ENCODE measurements at places on chromosomes 3 and 15.

DNA sequence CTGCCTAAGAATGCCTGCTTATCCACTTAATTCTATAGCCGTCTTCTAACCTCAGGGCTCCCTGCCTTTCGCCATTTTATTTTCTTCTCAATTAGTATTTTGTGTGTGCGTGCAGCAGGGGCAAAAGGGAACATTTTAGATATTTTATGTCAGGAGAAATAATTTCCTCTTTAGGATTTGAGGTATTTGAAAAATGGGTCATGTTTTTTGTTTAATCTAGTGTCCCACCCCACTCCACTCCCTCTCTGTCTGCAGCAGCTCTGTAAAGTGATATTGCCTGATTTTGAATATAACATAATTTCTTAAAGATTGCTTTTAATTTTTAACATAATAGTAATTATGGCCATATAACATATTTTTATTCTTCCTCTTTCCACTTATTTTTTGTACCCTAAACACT is 593.2 kb upstream of the DPPA4 start:
- DNase-seq = no peak

- no peak for DNase-seq
Observed at GRCh38 chr3:72523429-72524151, 324.7 kb downstream of the SHQ1 start.

- no peak for DNase-seq
Observed at GRCh38 chr3:11159421-11159904, 5.2 kb downstream of the HRH1 start.

DNA sequence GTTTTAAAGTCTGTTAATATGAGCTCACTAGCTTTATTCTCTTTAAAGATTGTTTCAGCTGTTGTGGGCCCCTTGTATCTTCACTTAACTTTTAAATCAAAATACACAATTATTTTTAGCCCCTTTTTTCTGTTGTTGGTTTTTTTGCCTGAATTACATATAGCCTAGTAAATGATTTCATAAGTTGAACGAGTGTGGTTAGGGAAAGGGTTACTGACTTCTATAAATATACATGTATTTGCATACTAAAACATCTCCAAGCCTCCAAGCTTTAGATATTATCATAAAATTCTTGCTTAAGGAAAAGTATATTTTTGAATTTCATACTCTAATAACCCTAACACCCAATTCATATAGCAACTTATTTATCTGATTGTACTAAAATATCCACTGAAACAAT is 73.2 kb upstream of the ARL6 start:
- no peak for DNase-seq

DNA sequence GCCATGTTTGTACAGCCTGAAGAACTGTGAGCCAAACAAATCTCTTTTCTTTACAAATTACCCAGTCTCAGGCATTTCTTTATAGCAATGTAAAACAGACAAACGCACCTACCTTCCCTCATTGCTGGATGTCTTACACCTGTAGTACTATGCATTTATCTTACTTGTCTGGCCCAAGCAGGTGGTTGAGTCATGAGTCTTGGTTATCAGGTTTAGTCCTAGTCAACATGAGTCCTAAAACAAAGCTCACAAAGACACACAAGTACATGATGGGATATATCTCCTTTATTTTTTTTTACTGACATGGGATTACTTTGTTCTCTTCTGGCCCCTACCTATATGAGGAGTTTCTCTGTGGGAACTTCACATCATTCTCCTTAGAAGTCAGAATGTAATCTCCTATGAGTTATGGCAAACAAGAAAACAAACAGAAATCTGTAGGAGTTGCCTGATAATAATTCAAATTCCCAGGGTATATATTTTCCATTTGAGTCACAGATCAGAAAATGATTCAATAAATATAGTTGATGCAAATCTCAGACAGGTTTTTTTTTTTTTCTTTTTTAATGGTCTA is 33.6 kb upstream of the PLSCR2 start:
- no peak for DNase-seq

- no peak for DNase-seq
Observed at GRCh38 chr3:181637456-181637855, 74.3 kb upstream of the SOX2 start.

DNA sequence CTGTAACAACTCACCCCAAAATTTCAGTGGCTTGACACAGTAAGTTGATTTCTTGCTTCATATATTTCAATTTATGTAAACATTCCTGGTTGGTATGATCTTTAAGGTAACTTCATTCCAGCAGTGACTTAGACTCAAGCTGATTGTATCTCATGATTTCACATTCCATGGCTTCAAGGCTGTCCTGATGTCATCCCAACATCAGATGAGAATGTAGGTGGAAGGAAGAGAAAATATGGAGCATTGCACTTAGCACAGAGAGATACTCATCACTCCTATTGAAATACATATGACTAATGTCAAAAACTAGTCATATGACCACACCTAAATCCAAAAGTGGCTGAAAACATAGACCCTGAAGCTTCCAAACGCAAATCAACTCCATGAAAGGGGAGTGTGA is 793.8 kb downstream of the TBL1XR1 start:
- no peak for DNase-seq

DNA sequence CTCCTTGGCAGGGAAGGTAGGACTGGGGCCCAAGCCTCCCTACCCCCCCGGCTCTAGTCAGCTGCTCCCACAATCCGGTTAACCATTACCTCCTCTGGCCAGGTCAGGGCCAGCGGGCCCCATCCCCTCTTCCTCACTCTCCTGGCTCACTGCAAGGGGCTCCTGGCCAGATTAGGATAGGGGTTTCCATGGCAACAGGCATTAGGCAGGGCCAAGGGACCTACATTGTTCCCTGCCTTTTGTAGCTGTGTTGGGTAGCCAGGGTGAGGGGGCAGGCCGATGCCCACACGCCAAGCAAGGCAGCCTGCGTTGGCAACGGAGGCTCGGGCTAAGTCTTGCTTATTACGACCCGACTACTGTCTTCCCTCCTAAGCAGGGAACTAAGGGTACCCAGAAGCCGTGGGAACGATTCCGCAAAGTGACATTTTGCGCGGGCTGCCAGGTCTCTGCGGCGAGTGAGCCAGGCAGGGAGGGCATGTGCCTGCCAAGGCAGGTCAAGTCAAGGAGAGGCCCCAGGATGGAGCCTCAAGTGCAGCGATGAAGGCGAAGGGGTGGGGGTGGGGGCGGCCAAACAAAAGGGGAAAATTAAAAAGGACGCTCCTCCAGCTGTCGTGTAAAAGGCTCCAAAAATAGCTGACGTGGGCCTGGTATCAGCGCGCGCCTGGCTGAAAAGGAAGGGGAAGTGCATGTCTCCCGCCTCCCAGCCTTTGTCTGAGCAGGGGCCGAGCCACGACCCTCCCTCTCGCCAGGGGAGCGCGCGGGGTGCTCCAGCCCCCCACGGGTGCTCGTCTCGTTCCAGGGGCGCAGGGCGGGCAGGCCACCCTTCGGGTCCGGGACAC is 919 bp downstream of the IDH2 start:
- no peak for DNase-seq

DNA sequence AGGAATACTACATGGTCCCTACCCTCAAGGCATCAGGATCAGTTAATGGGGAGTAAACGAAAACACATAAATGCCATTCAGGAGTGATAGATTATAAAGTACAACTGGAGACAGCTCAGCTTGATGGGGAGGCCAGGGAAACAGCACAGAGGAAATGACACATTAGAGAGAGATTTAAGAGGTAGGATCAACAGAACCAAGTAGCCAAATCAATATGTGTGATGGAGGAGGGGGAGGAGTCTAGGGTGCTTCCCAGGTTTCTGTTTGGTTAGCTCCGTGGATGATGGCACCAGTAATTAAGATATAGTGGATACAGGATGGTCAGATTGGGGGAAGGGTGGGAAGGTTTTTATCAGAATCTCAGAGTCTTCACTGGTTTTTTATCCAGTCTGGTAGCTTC is 229.5 kb upstream of the ROPN1 start:
- no peak for DNase-seq

DNA sequence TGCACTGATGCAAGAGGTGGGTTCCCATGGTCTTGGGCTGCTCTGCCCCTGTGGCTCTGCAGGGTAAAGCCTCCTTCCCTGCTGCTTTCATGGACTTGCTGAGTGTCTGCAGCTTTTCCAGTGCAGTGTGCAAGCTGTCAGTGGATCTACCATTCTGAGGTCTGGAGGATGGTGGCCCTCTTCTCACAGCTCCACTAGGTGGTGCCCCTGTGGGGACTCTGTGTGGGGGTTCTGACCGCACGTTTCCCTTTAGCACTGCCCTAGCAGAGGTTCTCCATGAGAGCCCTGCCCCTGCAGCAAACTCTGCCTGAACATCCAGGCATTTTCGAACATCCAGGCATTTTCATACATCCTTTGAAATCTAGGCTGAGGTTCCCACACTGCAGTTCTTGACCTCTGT is 329.8 kb upstream of the NAALADL2 start:
- DNase-seq = no peak

DNA sequence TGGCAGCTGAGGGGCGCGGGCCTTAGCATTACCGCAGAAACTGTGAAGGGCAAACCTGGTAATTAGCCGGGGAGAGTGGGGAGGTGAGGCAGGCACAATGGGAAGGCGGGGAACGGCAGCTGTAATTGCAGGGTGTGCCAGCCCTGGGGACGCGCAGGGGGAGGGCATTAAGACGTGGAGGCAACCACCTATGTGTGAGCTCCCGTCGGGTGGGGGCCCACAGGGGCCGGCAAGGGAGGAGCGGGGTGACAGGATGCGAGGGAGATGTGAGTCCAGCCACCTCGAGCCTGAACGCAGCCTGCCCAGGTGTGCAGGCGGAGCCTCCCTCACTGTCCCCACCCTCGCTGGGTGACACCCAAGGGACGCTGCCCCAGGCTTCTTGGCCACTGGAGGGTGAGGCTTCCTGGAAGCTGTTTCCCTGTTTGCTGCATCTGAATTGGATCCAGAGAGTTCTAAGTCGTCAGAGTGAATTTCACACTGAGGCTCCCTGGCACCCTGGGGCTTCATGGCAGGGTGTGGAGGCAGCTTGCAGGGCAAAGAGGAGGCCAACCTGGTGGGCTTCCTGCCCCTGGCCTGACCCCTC is 130.6 kb upstream of the MEF2A start:
- no peak for DNase-seq

- no peak for DNase-seq
Observed at GRCh38 chr3:16513141-16514020, at the start of gene RFTN1. RFTN1 (minus strand) TSS chr3:16513699; CDS start chr3:16493869, 19,830 bp downstream.

DNA sequence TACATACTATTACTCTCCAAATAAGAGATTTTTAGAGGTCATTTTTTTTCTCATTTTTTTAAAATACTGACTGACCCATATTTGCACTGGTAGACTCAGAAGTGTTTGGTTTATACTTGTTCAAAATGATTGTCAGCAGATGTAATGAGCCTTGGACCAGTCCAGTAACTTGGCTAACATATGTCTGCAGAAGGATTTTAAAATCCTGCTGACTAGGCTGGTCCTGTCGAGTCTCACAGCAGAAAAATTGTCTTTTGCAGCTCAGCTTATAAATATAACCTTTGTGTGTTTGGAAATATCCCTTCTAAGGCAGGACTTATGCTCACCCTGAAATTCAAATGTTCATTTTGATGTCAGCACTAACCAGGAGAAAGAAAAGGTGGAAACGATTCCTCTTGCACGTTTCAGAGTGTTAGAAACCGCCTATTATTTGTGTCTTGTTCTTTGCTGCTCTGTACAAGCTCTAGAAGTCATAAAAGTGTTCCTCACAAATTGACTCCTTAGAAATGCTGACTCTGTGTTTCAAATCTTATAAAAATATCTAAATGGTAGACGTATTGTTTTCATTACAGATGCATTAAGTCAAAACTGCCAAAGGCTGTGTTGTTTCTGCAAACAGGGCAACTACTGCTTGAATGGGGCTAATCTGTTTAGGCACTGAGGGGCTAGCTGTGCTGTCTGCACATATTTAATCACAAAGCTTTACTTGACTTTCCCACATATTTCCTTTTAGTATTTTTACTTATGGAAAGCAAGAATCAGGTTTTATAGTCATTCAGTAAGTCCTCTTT is 95.3 kb downstream of the CHL1 start:
- no peak for DNase-seq

DNA sequence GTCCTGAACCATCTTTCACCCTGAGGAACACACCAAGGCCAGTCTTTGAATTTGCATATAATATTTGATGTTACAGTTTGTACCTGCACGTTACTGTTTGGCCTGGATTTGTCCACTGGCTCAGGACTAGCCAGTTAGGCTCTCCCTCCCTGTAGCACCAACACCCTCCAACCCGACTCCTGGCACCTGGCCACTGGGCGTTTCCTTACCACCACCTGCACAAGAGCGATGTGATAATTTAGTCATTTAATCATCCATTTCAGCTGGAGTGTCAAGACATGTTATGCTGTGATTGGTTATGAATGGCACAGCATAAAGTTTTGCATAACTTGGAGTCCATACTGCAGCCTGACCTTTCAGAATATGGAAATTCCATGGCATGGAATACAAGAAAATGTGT is 242.4 kb downstream of the KCNMB2 start:
- no peak for DNase-seq

- DNase-seq = no peak
Observed at GRCh38 chr15:90495067-90495466, 34.7 kb upstream of the CRTC3 start.

DNA sequence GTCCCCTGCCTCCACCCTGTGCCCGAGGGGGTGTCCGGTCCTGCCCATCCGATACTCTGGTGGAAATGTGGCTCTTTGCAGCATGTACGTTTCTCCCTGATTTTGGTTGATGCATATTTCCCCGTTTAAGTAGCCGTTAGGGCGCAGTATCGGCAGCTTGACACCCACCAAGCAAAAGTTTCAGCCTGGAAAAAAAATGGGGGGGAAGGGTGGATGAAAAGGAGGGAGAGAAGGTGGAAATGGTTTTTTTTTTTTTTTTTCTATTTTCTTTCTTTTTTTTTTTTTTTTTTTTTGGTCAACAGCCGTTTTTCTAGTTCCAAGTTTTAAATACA is 1.3 kb downstream of the RAP2B start:
- DNase-seq = no peak

GRCh38 chr3:71657831-71658530 is 67.2 kb downstream of the EIF4E3 start:
- no peak for DNase-seq

DNA sequence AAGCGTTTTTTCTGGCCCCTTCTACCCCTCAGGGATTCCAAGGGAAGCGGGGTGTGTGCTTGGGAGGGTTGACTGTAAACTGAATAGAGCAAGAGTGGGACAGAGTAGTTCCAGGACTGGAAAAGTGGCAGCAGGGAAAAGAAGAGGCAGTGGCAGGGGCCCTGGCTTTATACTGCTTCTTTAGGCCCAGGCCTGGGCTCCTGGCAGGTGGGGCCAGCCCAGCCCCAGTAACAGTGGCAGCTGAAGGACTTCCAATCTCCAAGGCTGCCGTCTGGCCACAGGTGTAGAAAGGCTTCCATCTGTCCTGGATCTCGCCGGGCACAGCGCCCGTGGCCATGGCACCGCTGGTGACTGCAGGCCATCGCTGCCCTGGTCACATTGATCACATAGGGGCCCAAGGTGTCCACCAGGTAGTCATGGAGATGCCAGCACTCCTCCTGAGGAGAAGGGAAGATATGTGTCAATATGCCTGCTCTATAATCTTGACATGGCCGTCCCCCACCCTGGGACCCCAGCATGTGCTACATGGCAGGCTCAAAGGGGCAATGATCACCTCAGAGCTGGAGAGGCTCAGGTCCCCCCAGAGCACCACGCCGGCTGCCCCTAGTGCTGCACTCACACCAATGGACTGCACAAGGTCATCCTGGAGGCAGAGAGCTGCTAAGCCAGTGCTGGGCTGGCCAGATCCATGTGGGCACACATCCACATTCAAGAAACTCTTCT is 1.0 kb upstream of the IFRD2 start:
- DNase-seq = no peak

GRCh38 chr3:100044369-100044768 is 69.9 kb downstream of the FILIP1L start:
- DNase-seq = no peak

GRCh38 chr3:125374996-125375941 is at the start of gene ZNF148:
ZNF148 (minus strand) TSS chr3:125375325; CDS start chr3:125313640, 61,685 bp downstream.
- peak; percentile 91 for DNase-seq

GRCh38 chr15:52309154-52309548 is 13.5 kb upstream of the MYO5C start:
- no peak for DNase-seq
